ENCODE measurements at places on chromosomes 12 and 14.
A peak's percentile ranks its signal among the peaks of the same experiment; 100 is the strongest.

DNA sequence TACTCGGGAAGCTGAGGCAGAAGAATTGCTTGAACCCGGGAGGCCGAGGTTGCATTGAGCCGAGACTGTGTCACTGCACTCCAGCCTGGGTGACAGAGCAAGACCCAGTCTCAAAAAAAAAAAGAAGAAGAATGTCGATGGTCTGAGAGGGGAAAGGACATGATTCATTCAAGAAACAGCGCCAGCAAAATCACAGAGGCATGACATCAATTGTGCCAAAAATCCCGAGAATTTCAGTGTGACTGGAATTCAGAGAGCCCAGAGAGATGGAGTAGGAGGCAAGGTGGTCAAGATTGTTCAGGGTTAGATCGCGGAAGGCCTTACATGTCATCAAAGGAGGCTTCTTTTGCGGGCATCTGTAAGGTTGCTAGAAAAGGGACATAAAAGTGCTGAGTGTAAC is 483.3 kb downstream of the VRK1 start:
- no peak for DNase-seq

DNA sequence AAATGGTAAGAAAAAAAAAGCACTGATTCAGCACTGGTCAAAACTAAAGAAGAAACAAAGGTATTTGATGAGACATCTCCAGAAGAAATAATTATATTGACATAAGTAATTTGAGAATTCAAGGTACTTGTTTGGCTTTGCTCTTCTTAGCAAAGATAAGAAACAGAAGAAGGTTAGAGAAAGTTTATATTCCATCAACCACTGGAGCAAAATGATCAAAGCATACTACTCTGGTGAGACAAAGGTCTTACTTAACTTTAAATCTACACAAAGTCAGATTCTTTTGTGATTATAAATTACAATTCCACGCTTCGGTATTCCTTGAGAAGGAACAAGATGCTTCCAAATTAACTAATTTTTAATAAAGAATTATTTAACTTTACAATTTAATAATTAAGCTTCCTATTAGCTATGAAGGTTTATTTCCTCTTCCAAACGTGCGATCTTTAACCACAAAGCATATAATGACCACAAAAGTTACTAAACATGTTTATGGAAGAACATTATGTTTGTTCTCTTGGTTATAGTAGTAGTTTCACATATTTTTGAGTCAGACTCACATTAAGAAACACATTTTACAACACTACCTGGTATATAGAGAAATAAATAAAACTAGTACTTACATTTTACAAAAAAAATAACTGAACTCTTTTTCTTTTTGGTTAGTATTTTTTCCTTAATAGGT is 53.4 kb downstream of the METTL25 start:
- no peak for DNase-seq

GRCh38 chr14:83975841-83976770 is 1553.8 kb upstream of the FLRT2 start:
- peak; percentile 18 for DNase-seq

- DNase-seq = no peak
Measured at GRCh38 chr12:52627395-52628110, 9.2 kb upstream of the KRT73 start.

DNA sequence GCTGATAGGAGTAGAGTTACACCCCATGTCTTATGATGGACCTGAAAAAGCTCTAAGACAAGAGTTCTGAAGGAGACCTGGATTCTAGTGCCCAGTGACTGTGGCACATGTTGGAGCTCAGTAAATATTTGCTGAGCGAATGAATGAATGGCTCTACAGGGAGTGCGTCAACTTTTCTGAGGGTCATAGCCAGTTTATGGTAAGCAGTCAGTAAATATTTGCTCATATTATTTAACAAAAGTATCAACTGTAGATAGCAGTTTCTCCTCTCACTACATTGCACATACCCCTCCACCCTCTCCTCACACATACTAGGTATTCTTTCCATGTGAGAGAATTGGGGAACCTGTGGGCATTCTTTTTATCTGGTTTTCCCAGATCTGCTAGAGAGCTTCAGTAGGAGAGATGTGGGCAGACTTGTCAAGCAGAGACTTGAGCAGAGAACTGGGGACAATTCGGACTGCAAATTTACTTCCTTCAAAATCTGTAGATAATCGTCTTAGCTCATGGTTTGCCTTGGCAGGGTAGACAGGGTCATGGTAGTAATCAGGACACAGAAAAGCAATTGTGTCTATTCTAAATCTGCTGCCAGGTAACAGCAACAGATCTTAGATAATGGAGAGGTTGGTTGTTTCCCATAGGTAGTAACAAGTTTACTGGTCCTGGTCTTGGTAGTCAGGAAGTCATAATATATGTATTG is 5.7 kb downstream of the SLC4A8 start:
- no peak for DNase-seq

GRCh38 chr12:6771509-6772330 is 600 bp upstream of the LAG3 start:
- no peak for DNase-seq

- DNase-seq = peak; percentile 85
Measured at GRCh38 chr12:110600254-110600653, 13.7 kb upstream of the TCTN1 start.

GRCh38 chr12:45591635-45592034 is 137.9 kb upstream of the ARID2 start:
- no peak for DNase-seq

DNA sequence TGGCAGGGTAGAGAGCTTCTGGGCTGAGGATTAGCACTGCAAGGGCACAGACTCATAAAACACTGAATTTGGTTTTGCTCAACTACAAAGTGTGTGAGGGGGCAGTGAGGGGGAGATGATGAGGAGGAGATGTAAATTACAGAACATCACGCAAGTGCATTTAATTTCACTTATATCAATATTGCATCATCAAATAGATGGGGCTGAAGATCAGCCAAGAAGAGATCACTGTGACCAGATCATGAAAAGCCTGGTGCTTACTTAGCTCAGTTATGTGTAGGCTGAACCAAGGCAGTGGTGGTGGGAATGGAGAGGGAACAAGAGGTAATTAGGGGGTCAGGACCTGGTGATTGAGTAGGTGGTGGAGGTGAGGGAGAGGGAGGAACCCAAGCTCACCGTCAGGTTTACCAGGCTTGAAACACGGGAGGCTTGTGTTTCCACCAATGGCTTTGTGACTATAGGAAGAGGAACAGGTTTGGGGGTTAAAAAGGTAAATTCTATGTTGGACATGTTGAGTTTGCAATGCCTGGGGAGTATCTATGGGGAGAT is 11.3 kb downstream of the FOS start:
- DNase-seq = no peak

DNA sequence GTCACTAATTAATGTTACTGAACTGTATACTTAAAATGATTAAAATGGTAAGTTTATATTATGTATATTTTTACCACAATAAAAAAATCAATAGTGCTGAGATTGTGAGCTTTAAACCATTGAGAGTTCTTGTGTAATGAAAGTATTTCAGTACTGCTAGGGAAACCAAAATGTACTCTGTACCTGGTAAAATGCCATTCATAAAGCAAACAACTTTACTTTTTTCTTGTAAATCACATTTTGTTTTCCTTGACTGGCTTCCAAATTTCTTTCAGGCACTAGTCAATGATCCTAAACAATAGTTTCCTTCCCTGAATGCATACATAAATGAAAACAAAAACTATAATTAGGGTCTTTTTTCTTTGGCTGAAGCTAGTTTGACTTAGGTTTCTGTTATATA is 29.4 kb upstream of the SNRPF start:
- no peak for DNase-seq

DNA sequence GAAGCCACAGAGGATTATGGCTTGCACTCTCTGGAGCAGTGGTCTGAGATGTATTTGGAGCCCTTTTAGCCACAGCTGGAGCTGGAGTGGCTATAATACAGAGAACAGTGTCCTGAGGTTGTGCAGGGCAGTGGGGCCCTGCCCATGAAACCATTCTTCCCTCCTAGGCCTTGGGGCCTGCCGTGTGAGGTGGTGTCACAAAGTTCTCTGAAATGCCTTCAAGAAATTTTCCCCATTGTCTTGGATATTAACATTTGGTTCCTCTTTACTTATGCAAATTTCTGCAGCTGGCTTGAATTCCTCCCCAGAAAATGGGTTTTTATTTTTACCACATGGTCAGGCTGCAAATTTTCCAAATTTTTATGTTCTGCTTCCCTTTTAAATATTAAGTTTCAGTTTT is 79.3 kb downstream of the UNC79 start:
- DNase-seq = no peak

DNA sequence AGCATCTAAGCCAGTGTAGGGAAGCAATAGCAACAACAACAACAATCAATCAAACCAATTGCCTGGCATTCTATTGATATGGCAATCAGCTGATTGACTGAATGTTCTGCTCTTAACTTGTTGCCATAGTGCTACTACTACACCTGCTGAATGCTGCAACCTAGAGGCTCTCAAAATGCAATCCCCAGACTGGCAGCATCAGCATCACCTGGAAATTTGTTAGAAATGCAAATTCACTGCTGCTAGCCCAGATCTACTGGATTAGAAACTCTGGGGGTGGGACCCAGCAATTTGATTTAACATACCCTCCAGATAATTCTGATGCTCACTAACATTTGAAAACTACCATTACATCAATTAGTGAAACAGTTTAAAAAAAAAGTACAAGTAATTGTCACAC is 363.6 kb downstream of the SNAPC1 start:
- DNase-seq = no peak

GRCh38 chr14:31718985-31719384 is 157.8 kb downstream of the NUBPL start:
- DNase-seq = no peak

DNA sequence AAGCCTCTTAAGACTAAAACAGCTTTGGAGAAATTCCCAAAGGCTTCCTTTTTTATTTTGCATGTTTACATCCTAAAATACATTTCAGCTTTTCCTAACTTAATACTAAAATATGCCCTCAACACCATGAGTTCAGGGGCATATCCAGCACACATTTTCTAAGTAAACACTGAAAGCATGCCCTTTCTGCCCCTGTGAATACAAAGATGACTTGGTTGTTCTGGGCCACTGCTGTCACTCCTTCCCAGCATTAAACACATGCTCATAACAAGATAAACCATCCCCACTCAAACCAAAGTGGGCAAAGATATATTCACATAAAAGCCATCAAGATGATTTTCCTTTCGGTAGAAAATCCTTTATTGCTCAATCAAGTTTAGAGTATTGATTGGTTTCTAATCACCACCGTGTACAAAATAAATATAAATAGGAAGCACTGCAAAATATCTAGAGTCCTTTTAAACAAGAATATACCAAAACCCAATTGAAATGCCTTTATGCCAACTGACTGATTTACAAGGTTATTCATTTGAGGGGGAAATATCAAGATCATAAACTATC is 1.9 kb downstream of the CCNB1IP1 start:
- DNase-seq = no peak

DNA sequence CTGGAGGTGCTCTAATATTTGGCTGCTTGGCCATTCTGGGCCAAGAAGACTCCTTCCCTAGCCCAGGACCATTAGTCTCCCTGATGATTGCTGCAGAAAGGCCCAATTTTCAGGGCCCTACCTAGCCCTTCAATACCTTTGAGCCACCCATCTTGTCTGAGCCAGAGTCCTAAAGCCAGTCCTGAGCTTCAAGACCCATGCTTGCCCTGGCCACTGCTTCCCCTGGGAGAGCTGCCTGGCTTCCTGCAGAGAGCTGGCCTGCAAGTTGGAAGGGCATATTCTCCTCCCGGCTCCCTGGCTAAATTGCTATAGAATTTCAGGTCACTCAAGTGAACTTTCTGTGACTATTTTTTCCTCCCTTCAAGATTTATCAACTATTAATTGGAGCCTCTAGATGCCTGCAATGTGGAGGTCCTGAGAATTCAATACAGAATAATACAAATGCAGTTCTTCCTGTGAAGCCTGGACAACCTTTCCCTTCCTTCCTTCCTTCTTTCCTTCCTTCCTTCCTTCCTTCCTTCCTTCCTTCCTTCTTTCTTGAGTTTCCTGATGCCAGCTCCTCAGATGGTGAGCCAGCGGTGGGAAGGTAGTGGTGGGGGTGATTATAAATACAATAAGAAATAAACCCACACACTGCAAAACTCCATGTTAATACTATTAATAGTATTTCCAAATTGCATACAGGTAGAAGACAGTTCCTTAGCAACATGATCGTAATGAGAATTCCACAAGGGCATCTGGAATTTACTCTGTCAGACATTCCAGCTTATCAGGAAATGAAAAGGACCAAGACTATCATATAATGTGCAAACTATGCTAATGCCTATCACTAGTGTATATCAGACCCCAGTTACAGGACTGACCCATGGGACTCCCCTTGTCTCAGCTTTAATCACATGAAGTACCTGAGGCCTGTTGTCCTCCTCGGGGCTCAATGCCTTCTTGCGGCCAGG is 108.1 kb downstream of the ZFP36L1 start:
- no peak for DNase-seq
